Bone marrow (tissue), 2 donors: ENCODE measurements at places on chromosomes 6 and 20.

DNA sequence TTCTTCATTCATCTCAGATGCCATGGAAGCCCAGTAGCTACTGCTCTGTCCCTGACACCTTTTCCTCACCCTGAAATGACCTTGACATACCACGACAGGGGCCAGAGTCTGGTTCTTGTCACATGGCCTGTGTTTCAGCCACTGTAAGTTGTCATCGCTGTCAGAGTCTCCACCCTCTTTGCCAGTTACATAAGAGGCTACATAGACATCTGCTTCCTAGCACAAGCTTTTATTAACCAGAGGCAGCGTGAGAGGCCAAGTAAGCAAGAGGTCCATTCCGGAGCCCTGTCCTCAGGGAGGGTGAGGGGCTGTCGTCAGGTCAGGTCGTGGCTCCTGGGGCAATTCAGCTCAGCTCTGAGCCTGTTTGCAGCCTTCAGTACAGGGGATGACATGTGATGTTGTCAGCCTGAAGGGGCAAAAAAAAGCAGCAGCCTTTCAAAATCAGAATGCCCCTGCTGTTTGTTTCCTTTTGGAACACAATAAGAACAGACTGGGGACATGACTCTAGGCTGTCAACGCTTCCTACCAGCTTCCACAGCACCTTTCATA, 146.3 kb downstream of the MTFR2 start:
- DNase-seq, result no peak

DNA sequence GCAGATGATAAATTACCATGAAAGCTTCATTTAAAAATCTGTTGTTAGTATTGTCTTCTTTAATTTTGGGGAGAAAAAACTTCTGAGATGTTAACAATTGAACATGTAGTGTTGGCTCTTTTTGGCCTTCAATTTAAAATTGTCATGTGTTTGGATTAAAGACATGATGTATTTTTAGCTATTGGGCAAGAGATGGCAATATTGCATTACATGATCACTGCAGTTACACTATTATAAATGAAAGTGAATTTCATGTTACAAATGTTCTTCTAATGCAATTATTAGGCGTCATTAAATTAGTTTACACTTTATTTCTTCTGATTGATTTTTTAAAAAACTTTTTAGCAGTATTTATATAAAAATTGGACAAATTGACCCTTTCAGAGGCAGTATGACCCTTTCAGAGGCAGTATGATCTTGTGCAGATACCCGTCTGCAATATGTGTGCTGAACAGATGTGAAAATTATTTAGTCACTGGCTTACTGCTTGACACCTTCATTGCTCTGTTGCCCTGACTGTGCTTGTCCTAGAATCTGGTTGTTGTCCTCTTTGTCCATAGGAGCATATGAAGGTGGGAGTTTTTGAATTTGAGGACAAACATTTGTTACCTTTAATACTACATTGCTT, 25.8 kb downstream of the CDKAL1 start:
- DNase-seq, result no peak

DNA sequence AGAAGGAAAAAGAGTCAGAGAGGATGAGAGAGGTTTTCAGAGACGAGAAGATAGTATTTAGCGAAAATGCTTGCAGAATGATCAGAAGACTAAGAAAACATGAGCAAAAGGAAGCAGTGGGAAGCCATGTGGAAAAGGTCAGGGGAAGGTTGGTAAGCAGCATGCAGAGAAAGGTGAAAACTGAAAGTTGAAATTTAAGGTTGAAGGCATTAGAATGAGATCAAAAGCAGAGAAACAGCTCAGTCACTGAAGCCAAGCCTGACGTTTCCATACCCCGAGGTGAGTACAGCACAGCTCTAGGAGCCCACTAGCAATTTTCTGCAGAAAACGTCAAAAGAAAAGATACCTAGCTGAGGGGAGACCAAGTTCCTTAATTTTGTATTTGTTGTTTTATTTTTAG, 19.1 kb upstream of the TFB1M start:
- no peak for DNase-seq

DNA sequence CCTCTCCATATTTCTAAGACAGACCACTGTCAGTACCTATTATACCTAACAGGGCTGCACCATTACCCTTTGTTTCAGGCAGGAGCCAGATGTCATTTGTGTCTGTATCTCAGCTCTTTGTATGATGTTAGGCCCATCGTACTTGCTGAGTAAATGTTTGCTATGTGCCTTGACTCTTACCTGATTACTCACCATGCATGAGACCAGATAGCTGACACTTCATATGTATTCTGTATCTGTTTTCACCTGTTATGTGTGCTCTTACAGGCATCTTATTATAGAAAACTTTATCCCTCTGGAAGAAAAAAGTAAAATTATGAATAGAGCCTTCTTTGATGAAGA, 31.7 kb upstream of the ASXL1 start:
- DNase-seq, result no peak

DNA sequence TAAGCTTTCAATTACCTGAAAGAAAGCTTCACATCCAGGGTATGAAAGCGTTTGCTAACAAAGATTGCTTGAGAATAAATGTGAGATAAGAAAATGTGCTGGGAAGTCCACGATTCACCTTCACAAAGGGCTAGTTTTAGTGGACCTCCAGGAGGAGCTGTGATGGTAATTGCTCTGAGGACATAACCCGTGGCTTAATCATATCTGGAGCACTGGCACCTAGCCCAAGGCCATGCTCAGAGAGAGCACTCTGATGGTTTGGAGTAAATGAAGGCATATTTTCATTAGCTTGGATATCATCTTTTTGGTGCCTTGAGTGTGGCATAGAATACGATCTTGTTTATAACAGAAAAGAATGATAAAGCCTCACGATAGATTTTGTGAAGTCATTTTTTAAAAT, 46.9 kb upstream of the BACH2 start:
- no peak for DNase-seq

GRCh38 chr20:15760001-15760621, 813.1 kb downstream of the KIF16B start:
- DNase-seq, result no peak

- no peak for DNase-seq
Measured at GRCh38 chr6:13554929-13555333, 19.5 kb upstream of the SIRT5 start.
